ENCODE measurements at places on chromosomes 1 and 21. TPM values are rescaled to one million over a fixed set of nuclear protein-coding genes. Genes with fewer than 3 reads are reported as not detected.

DNA sequence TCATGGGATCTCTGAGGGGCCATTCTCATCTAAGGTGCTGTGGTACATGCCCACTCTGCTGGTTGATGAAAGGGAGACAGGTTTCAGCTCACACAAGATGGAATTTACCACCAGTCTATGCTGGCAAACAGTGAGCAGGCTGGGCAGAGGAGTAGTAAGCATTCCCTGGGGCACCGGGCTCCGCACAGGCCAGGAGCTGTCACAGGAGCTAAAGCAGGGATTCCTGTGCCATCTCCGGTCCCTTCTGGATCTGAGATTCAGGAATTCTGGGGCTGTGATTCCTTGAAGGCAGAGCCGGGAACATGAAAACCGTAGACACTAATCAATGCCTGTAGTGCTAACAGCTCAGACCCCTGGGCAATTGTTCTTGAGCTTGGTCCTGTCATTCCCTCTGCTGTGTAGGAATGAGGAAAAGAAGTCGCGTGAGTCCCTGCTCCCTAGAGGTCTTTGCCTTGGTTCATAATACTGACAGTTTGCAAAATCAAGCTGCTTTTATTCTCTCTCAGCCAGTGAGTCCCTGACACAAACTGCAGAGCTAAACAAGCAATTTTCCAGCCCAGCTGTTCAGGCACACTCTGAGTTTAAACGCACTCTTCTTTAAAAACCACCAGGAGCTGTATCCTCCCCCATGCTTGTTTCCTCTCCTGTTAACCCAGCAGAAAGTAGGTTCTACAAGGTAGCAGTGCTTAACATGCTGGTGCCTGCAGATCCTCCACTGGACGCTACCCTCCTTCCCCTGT is 52.5 kb downstream of the MDM4 start:
- DNase-seq: no peak
- no peaks in the 10 kb centered on the region for H3K27me3 ChIP-seq
- no peak overlapping the region for H3K27ac ChIP-seq
- peaks cover 25% of the 10 kb centered on the region for H3K4me1 ChIP-seq

DNA sequence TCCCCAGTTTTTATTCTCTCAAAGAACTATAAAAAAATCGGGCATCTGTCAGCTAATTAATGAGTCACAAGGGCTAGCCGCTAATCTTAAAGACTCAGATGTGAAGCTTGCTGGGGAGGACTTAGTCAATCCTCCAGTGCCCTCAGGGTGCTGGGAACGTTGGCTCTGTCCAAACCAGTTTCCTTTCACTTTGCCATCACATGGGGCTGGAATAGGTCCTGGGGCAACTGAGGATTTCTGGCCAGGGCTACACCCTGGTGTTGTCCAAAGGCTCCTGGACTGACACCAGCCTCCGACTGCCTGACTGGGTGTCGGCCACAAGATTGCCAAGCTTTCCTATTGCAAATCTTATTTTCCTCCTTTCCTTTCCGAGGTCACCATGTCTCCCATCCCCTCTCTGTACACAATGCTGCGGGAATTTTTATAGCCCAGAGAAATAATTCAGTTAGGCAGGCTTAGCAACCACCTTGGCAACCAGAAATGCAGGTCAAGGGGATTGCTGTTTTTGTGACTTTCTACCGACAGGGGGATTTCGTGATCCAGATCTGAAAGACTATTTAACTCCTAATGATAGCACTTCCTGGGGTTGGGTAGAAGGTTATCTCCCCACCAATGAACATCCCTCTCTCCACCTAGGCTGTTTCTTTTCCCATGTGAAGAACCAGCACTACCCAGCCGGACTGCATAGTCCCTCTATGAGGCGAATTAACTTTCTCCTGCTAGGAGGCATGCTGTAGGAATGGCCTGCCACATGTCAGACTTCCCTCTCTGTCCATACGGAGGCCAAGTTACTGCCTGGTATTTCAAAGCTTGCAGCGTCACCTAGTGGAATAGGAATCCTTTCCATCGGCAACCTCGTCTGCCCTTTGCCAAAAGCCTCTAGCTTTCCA is 29.9 kb upstream of the CTBS start:
- no peak for DNase-seq
- no peaks in the 10 kb centered on the region for H3K27me3 ChIP-seq
- peaks cover 10% of the 10 kb centered on the region for H3K36me3 ChIP-seq

- H3K27ac ChIP-seq: peak overlapping the region; percentile 24
- no peaks in the 10 kb centered on the region for H3K36me3 ChIP-seq
- DNase-seq: no peak
- no peak overlapping the region for H3K4me3 ChIP-seq
- H3K4me1 ChIP-seq: peaks cover 24% of the 10 kb centered on the region
- no peaks in the 10 kb centered on the region for H3K27me3 ChIP-seq
Measured at GRCh38 chr1:27862671-27863537, 9.4 kb upstream of the THEMIS2 start.

GRCh38 chr1:94614996-94615395 is 73.4 kb upstream of the F3 start:
- H3K36me3 ChIP-seq: no peaks in the 10 kb centered on the region
- H3K4me3 ChIP-seq: no peak overlapping the region
- H3K4me1 ChIP-seq: no peaks in the 10 kb centered on the region
- no peak overlapping the region for H3K27ac ChIP-seq
- no peak for DNase-seq

- no peaks in the 10 kb centered on the region for H3K27me3 ChIP-seq
- no peak for DNase-seq
- H3K4me3 ChIP-seq: no peak overlapping the region
- H3K36me3 ChIP-seq: peaks cover 2% of the 10 kb centered on the region
- H3K27ac ChIP-seq: peak overlapping the region; percentile 71
Measured at GRCh38 chr1:246497331-246497915, 9.7 kb downstream of the SMYD3 start.

GRCh38 chr21:45367402-45368351 is 37.3 kb upstream of the COL18A1 start:
- H3K36me3 ChIP-seq: no peaks in the 10 kb centered on the region
- peaks cover 12% of the 10 kb centered on the region for H3K4me1 ChIP-seq

- H3K4me3 ChIP-seq: no peak overlapping the region
- peaks cover 20% of the 10 kb centered on the region for H3K4me1 ChIP-seq
- DNase-seq: no peak
- H3K27ac ChIP-seq: no peak overlapping the region
- H3K27me3 ChIP-seq: peaks cover 53% of the 10 kb centered on the region
Measured at GRCh38 chr1:24315391-24315790, 3.8 kb upstream of the GRHL3 start.

SHE gene
- not detected for total RNA-seq

DNA sequence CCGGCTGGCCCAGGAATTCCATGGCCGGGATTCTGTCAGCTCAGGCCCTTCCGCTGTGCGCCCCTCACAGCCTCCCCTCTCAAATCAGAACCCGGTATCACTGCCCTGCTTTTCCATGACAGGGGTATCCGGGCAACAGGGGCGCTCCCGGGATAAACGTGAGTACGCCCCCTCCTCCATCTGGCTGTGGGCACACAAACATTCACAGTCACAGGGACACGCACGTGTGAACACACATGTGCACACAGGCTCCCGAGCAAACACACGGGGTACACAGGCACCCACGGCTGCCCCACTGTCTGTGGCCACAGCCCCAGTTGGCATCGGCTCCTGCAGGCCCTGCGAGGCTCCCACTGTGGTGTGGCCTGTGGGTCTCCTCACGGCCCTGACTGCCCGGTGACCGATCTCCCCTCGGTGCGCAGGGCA is 16.7 kb downstream of the COL6A1 start:
- H3K27ac ChIP-seq: no peak overlapping the region
- DNase-seq: no peak
- no peaks in the 10 kb centered on the region for H3K4me1 ChIP-seq
- H3K4me3 ChIP-seq: no peak overlapping the region
- no peaks in the 10 kb centered on the region for H3K27me3 ChIP-seq

- no peak for DNase-seq
- H3K4me1 ChIP-seq: peaks cover 3% of the 10 kb centered on the region
- H3K27ac ChIP-seq: no peak overlapping the region
Measured at GRCh38 chr1:21077085-21077484, 99.6 kb downstream of the EIF4G3 start.

DNA sequence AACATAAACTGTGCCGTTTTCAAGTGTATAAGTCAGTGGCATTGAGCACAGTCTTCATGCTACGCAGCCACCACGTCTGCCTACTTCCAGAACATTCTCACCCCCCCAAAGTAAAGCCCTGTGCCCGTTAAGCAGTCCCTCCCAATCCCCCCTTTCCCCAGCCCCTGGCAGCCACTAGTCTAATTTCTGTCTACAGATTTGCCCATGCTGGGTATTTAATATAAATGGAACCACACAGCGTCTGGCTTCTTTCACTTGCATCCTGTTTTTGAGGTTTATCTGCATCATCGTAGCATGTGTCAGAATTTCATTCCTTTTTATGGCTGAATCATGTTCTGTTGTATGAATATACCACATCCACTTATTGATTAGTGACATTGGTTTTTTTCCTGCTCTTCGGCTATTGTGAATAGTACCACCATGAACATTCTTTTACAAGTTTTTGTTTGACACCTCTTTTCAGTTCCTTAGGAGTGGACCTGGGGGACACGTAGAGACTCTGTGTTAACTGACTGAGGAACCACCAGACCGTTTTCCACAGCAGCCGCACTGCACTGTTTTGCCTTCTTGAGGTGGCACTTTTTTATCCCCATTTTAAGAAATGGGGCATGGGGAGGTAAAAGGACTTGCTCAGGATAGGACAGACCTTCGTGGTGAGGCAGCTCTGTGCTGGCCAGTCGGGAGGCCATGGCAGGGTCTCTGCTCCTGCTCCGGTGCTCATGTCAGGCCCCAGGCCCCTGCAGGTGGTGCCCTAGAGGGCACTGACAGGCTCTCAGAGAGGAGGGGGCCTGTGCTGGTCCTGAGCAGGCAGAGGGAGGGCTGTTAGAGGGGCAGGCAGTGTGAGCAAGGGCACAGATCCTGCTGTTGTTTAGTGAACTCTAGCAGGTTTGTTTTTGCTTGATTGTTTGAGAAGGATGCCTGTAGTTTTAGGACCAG is 123.8 kb downstream of the PCBP3 start:
- no peaks in the 10 kb centered on the region for H3K27me3 ChIP-seq
- no peaks in the 10 kb centered on the region for H3K36me3 ChIP-seq
- peak overlapping the region; percentile 40 for H3K4me3 ChIP-seq
- H3K27ac ChIP-seq: peak overlapping the region; percentile 95
- H3K4me1 ChIP-seq: peaks cover 42% of the 10 kb centered on the region

DNA sequence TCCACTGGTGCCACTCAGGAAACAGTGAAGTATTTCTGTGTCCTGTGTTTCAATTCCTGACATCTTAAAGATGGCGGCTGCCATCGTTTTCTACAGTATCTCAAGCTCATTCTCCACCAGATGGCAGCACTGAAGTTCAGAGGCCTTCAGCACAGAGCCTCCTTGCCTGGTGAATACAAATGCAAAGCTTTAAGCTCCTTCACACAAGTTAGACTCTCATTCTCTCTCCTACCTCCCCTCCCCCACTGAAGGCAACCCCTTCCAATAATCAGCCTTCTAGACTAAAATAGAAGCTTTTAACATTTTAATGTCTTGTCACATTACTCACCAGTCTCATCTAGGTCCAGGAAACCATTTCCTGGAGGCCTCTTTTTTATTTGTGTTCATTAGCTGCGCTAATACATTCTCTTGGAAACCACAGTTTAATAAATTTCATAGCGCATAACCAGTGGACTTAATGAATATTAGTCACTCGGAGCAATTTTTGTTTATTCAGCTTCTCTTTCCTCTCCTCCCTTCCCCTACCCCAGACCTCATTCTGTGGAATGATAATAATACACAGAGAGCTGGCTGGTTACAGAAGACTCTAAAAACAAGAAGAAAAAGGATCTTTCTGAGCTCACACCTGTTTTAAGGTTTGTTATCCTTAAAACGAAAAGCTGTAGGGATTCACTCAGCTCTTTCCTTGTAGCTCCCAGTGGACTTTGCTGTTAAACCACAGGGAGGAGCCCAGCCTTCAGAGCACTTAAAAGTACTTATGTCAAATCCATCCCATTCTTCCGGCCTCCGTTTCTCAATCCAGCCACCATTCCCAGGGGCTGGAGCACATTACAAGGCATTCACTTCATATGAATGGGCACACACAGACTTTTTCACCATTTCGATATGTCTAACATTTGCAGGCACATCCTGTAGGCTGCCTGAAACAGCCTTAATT is 384.9 kb downstream of the HLX start:
- DNase-seq: peak; percentile 27
- H3K4me1 ChIP-seq: peaks cover 3% of the 10 kb centered on the region
- no peak overlapping the region for H3K27ac ChIP-seq
- no peak overlapping the region for H3K4me3 ChIP-seq
- no peaks in the 10 kb centered on the region for H3K36me3 ChIP-seq

MYBPHL gene
- total RNA-seq: not detected

CENPF gene
- 70.6 TPM for total RNA-seq

GUK1 gene
- total RNA-seq: 294 TPM

NTRK1 gene
- 3.4 TPM for total RNA-seq

SSX2IP gene
- 13.1 TPM for total RNA-seq

- no peaks in the 10 kb centered on the region for H3K4me1 ChIP-seq
- H3K27me3 ChIP-seq: no peaks in the 10 kb centered on the region
- DNase-seq: no peak
Measured at GRCh38 chr1:56002231-56002630, 577.1 kb downstream of the PLPP3 start.

DNA sequence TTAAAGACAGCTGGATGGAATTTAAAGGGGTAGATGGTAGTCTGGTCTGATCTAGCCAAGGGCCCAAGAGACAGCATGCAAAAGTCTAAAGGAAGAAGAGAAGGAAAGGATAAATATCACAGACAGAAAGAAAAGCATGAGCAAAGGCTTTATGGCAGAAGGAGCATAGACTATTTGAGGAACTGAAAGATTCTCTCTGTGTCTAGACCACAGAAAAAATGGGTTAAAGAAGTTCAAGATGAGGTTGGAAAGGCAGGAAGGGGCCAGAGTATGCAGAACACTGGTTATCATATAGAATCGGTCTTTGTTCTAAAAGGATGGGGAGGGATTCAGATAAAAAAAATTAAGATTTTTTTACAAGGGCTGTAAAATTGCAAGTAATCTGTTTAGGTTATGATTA is 136.8 kb upstream of the SGIP1 start:
- peaks cover 29% of the 10 kb centered on the region for H3K4me1 ChIP-seq
- no peak overlapping the region for H3K27ac ChIP-seq
- no peak overlapping the region for H3K4me3 ChIP-seq
- DNase-seq: no peak

DNA sequence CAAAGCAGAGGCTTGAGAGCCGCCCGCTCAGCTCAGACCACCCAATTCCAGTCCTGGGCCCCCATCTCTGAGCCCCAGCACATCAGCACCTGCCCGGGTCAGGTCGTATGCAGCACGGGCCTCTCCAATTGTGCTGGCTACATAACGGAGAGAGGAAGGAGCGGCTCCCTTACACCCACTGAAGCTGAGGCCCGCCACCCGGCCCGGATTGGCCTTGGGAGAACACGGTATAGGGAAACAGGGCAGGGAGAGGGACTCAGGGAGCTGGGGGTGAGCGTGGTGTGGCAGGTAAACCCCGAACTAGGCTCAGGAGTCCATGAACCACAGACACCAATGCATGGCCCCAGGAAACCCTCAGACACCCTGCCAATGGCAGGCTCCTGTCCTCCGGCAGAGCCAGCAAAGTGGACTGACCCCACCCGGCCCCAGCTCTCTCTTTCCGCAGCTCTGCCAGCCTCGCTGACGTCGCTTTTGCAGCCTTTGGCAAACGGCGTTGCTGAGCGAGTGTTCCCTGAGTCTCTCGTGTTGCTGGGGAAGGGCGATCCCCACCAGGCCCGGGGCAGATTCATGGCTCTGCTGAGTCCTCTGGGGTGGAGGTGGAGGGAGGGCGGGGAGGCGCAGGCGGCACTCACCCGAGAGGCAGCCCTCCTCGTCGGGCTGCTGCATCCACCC is 16.5 kb downstream of the MEGF6 start:
- H3K27me3 ChIP-seq: no peaks in the 10 kb centered on the region
- no peaks in the 10 kb centered on the region for H3K36me3 ChIP-seq
- DNase-seq: no peak
- peaks cover 15% of the 10 kb centered on the region for H3K4me1 ChIP-seq

REN gene
- total RNA-seq: not detected

GRCh38 chr1:110150330-110151174 is at the start of gene SLC6A17:
TSS of gene SLC6A17 (plus strand) at chr1:110150494. CDS start at chr1:110166930, 16,436 bp downstream.
- peaks cover 53% of the 10 kb centered on the region for H3K27me3 ChIP-seq
- peaks cover 2% of the 10 kb centered on the region for H3K4me1 ChIP-seq
- peak within 1 kb of the TSS; percentile 12 for H3K4me3 ChIP-seq
- H3K36me3 ChIP-seq: no peaks in the 10 kb centered on the region
